ENCODE measurements at places on chromosomes 2 and 18.

DNA sequence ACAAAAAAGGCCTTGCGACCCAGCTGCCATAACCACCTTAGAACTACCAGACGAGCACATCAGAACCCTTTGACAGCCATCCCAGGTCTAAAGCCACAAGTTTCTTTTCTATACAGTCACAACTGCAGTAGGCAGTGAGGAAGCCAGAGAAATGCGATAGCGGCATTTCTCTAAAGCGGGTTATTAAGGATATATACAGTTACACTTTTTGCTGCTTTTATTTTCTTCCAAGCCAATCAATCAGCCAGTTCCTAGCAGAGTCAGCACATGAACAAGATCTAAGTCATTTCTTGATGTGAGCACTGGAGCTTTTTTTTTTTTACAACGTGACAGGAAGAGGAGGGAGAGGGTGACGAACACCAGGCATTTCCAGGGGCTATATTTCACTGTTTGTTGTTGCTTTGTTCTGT lies 48.8 kb downstream of the FEZ2 start:
- no peak for DNase-seq

DNA sequence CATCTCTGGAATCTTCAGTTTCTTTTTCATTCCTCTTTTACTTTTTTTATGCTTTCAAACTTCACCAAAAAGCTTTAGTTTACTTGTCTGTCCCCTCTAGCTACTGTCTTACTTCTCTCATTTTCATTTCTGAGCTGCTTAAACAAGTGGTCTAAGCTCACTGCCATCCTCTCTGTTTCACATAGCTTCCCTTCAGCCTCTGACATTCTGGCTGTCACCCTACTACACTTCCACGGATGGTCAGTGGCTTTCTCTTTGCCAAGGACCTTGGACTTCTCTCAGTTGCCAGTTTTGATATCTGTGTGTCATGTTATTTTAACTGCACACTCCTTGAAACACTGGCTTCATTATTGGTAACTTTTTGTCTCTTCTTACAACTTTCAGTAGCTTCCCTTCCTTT lies 176.1 kb downstream of the IKZF2 start:
- DNase-seq = no peak

DNA sequence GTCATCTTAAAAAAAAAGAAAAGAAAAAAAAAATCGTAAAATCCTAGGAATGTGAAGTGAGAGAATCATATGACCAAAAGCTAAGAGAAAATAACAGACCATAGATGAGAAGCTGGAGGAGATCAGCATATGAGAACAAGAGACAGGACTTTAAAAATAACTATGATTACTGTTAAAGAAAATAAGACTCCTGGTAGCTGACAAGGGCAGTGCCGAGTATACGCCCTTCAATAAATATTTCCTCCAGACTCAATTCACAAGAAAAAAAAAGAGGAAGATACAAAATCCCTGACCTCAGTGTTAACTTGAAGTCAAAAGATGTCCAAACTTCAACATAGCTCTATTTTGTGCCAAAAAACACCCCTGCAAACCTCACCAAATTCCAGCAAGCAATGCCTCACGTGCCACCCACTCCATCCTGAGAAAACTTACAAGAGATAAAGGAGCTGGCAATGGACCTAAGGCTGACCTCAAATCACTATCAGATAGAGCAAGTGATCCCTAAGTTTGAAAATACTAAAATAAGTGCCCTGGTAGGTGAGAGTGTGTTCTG lies 817.2 kb downstream of the SOCS6 start:
- DNase-seq = no peak

- no peak for DNase-seq
Measured at GRCh38 chr2:111032721-111033429, 87.8 kb upstream of the BCL2L11 start.

- DNase-seq = no peak
Measured at GRCh38 chr2:212548455-212548819, 9.8 kb upstream of the ERBB4 start.

- no peak for DNase-seq
Measured at GRCh38 chr2:169672406-169672805, 21.8 kb downstream of the CFAP210 start.

Measured in activated CD4-positive, CD25-positive, alpha-beta regulatory T cell treated with anti-CD3 and anti-CD28 coated beads, Interleukin-2, amount 50 U/mL, for 72 hours (primary cell).